Erythroblast (primary cell): ENCODE measurements at places on chromosomes 4 and X.

GRCh38 chr4:150974750-150975149 lies 40.3 kb downstream of the LRBA start:
- no peak for DNase-seq

DNA sequence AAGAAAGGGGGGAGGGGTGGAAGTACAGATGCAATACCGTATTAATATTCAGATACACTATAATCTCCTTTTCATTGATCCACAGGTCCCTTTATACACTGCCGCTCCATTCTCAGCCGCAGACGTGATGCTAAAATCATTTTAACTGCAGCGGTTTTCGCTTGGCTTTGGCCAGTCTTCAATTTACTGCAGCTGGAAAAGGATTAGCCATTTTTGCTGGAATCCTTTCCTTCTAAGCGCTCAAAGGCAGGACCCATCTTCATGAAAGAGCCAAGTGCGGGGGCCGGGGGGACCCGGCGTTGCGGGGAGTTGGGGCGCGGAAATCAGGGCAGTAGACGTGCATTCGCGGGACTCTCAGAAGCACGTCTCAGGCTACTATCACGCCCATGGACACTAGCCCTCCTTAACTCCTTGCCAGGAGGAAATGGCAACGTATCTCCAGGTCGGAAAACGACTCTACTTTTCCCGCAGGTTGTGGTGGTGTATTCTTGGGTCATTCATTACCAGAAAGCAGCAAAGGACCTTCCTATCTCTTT lies 1.7 kb upstream of the PCDH10 start:
- no peak for DNase-seq

- DNase-seq, result peak; percentile 15
Measured at GRCh38 chr4:82721819-82722423, 76.7 kb downstream of the SCD5 start.

- DNase-seq, result no peak
Measured at GRCh38 chr4:33160126-33160525, 2440.0 kb downstream of the PCDH7 start.

DNA sequence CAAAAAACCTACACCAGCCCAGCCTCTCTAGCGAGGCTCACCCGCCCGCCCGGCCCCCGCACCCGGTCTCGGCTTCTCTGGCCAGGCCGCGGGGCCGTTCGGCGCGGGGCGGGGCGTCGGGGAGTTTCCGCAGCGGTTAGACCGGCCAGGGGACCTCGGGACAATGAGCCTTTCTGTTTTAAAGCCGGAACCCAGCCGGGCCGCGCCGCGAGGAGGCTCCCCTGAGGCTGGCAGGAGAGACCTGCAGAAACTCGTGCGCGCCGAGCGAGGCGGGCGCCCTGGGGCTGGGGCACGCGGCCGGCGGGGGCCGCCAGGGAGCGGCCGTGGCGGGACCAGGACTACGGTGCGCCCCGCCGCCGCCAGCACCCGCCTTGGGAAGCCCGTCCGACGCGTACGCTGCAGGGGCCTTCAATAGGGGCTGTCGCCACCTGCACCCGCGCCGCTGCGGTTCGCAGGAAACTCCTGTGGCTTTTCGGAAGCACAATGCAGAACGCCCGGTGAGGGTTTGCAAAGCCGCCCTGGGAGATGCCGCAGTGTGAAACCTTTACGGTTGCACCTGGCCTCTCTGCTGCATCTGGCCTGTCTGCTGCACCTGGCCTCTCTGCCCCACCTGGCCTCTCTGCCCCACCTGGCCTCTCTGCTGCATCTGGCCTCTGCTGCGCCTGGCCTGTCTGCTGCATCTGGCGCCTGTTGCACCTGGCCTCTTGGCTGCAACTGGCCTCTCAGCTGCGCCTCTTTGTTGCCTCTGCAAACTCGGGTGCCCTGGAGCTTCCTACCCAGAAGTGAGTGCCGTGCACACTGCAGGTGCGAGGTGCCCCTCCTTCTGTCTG lies 63.9 kb downstream of the TRAPPC11 start:
- DNase-seq, result peak; percentile 57

DNA sequence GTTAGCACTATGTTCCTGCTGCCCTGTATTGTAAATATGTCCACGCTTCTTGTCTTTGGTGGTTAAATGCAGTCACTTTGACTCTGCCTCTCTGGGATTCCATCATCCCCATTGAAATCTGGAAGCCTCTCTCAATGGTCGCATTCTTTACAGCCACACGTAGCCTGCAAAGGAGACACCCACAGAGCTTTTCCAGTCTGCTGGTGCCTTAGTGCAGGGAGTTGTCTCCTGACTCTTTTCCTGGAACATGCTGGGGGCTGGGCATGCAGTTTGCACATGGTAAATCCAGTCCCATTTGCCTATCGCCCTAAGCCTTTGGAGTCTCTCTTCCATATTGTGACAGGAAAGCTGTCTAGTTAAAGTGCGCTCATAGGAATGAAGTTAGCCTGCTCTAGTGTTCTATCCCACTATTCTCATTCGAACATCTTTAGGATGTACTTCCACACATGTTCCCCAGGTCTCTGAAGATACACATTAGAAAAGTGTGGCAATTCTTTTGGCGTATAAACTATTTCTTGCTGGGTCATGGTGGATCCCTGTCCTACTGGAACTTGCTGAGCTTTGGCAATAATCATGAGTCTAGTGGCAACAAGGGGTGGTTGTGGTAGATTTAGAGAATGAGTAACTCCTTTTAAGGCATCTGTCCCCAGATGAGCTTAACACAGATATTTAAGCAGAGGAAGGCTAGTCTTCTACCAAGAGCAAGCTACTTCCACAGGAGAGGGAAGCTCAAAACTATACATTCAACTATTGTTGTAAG lies 33.7 kb downstream of the COQ2 start:
- no peak for DNase-seq

GRCh38 chr4:87068583-87069021 lies 133.8 kb downstream of the AFF1 start:
- no peak for DNase-seq

GRCh38 chrX:13474164-13474516 lies 95.3 kb upstream of the EGFL6 start:
- no peak for DNase-seq

DNA sequence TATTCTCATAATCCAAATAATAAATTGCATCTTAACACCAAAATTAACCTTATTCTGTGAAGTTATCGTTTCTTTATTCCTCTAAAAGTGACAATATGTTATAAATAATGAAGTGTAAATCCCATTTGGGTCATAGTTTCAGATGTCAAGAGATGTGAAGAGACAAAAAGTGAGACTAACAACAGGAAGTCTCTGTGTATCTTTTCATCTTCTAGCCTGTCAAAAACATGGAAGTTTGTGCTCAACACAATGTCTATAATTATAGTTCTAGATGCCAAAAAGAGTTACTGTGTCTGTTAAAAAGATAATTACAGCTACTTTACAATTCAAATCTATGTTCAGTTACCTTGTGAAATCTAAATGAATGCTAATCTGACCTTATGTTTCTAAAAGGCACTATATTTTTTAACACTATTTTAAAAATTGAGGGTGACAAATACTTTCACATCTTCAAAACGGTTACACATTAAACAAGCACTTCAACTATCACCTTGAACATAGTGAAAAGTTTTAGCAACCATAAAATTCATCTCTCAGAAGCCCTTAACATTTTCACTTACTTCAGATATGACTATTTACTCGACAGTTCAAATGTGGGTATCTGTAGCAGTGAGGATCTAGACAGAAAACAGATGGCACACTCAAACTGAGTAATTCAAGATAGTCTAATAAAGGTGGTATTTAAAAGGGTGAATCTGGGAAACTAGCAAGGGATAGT lies 509.8 kb downstream of the ARAP2 start:
- no peak for DNase-seq

GRCh38 chr4:133245226-133245625 lies 96.1 kb downstream of the PCDH10 start:
- no peak for DNase-seq

DNA sequence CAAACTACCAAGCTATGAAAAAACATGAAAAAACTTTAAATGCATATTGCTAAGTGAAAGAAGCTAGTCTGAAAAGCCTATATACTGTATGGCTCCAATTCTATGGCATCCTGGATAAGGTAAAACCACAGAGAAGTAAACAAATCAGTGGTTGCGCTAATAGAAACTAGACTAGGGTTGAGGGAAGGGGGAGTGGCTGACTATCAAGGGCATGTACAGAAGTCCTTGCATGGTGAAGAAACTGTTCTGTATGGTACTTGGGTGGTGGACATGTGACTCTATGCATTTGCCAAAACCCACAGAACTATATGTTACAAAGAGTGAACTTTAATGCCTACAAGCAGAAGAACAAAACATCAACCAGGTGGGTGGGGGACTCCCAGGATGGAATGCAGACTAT lies 96.8 kb downstream of the MTMR1 start:
- no peak for DNase-seq

DNA sequence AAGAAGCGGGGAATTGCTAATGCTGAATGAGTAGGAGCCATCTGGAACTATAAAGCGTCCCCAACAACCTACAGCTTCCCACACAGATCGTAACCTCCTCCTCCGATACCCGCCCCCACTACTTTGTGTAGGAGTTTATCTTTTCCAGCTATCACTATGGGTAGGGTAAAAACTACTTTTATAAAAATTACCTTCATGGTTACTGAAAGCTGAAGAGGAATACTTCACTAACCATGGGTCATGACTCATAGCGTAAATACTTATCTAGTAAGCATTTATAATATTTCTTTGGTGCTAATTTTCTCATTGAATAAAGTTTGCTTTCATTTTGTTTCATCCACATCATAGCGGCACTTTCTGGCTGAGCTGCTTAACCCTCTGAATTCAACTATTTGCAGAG lies 79.4 kb upstream of the TNIP3 start:
- no peak for DNase-seq

DNA sequence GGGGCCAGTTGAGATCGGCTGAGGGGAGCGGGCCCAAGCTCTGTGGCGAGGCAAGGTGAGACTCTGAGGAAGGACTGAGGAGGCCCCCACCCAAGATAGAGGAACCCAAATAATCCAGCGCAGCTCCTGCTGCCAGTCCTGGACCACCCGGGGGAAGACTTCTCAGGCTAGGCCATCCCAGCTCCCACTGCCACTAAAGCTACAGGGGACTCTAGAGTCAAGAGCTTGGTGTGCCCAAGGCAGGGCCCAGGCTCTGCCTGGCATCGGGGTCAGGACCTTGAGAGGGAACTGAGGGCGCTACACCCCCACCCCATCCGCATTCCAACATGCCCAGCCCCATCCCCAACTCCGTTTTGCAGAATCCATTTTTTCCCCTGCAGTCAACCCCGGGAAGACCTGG lies 8.6 kb downstream of the MAGEA4 start:
- DNase-seq, result no peak

DNA sequence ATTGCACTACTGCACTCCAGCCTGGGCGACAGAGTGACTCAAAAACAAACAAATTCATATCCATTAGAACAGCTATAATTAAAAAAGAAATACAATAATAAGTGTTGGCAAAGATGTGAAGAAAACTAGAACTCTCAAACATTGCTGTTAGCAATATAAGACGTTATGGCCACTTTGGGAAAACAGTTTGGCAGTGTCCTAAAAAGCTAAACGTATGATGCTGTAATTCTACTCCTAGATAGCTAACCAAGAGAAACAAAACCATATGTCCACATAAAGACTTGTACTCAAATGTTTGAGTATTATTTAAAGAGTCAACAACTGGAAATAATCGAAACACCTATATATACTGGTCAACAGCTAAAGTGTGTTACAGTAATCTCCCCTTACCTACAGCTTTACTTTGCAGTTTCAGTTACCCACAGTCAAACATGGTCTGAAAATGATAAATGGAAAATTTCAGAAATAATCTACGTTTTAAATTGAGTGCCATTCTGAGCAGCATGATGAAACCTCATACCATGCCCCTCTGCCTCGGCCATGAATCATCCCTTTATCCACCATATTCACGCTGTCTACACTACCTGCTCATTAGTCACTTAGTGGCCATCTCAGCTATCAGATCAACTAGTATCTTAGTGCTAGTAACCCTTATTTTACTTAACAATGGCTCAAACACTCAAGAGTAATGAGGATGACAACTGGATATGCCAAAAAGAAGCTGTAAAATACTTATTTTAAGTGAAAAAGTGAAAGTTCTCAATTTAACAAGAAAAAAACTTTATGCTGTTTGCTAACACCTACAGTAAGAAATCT lies 4.9 kb downstream of the ELF2 start:
- peak; percentile 69 for DNase-seq

DNA sequence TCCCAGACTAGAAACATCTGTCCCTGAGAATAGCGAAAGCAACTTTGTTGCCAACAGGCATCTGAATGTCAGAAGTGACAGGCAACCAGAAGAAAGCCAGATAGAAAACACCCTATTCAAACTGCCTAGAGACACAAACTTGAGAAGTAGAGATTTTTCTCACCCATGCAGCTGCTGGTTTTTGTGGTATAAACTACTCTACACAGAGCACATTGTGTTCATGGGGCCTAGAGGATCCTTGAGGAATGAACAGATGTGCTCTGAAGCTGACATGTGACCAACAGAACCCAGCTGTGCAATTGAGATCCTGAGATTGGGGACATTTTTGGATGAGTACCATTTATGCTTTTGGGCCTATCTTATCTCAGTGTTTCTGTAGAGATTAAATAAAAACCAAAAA lies 63.6 kb upstream of the NRK start:
- no peak for DNase-seq

DNA sequence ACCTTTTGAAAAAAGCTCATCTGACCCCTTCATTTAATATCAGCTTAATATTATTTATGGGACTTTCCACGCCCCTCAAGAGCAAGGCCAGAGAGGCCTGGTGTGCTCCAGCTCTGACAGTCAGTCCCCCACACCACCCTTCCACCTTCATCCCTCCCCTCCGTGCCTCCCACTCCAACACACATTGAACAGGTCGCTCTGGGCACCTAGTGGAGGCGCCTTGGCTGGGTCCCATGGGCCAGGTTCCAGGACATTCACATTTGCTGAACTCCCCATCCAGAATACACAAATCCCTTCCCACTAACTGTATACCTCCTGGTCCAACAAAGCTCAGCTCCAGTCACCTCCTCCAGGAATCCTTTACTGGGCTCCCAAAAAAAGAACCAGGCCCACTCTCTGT lies 137.5 kb downstream of the BCOR start:
- no peak for DNase-seq

GRCh38 chr4:156799121-156799589 lies 172.4 kb downstream of the PDGFC start:
- no peak for DNase-seq
